ENCODE measurements at places on chromosomes 7 and 10.

DNA sequence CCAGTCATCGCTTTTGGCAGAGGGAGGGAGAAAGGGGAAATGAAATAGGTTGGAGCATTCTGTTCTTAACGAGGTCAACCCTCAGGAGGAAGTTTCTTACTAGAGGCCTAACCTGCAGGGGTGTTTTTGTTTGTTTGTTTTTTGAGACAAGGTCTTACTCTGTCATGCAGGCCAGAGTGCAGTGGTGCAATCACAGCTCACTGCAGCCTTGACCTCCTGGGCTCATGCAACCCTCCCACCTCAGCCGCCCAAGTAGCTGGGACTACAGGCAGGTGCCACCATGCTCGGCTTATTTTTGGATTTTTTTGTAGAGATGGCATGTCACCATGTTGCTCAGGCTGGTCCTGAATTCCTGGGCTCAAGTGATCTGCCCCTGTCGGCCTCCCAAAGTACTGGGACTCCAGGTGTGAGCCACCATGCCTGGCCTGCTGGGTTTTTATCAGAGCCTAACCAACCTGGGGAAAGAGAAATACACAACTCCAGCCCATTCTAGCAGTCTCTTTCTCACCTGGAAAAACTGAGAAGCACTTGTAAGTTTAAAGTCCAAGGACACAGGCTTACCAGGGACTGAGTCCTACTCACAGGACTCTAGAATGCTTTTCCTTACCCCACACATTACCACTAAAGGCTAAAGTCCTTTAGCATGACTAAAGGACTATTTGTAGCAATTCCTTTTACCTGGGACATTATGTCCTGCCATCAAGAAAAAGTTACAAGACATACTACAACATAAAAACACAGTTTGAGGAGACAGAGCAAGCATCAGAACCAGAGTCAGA, 101.0 kb upstream of the EGFR start:
- no peak for DNase-seq

DNA sequence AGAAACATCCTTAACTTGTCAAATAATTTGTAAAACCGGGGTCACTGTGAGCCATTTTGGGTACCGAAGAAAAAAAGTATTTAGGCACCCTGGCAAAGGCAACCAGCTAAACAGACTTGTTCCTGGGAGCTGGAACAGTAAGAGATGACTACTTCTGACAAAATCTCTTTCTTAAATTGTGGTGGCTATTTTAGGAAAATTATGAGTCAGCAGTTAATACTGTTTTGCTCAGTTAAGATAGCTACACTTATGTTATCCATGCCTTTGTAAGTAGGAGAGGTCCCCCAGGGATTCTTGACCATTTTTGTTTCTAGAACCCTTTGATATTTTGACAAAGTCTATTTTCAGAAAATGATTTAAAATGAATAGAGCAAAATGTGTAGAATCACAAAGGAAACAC, 68.7 kb downstream of the TAX1BP1 start:
- no peak for DNase-seq

GRCh38 chr7:12315049-12315448, 88.6 kb downstream of the VWDE start:
- DNase-seq = no peak

- DNase-seq = no peak
Observed at GRCh38 chr10:99682032-99682431, 22.7 kb downstream of the ENTPD7 start.

DNA sequence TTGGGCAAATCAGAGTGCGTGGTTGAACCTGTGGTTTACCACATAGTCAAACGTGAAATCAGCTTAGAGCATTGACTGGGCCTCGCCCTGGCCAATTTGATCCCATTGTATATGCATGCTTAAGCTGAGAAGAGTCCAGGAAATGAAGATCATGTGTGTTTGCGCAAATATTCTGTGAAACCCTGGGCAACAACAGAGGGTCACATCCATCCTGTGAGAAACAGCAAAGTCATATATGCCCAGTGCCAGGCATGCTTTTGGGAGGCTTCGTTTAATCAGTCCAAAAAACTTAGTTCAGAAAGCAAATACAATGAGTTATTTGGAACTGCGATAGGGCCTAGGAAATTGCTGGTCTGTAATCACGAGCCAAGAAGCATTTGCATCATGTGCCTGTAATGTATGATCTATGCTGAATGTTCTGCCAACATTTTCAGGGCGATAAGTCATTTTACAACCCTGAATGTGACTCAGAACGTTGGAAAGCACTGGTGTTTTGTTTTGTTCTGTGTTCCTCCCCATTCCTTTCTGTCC, 412.1 kb upstream of the CELF2 start:
- DNase-seq = no peak

All from stimulated activated CD4-positive, alpha-beta T cell treated with anti-CD3 and anti-CD28 coated beads, Interleukin-2, amount 100 ng/mL, for 48 hours (primary cell).